ENCODE measurements at places on chromosomes 3 and 15.

DNA sequence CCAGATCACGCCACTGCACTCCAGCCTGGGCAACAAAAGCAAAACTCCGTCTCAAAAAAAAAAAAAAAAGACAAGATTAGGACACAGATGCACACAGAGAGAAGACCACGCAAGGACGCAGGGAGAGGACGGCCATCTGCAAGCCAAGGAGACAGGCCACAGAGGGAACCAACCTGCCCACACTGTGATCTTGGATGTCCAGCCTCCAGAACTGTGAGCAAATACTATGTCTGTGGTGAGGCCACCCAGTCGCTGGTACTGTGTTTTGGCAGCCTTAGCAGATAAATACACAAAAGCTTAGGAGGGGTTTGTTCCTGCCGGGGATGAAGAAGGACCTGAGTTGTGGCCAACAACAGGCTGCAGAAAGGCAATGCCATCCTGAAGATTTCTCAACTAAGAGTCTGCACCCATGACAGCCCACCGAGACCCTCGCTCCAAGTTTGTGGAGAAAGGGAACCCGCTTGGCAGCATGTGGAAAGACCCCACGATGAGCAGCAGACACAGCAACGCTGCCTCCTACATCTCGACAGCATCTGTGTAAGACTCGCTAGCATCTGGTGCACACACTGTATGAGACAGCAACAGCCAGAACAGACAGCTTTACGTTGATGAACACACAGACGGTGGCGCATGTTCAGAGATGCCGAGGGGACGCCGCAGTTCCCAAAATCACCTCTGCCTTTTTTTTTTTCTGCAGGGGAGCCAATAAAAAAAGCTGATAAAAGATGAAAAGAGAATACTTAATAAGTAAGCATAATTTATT lies 13.7 kb downstream of the CYFIP1 start:
- no peak for DNase-seq

GRCh38 chr3:107241217-107241616 lies 136.0 kb upstream of the CCDC54 start:
- no peak for DNase-seq

- DNase-seq: no peak
Observed at GRCh38 chr3:140153736-140154135, 218.8 kb downstream of the CLSTN2 start.

GRCh38 chr3:86708893-86709292 lies 282.1 kb downstream of the VGLL3 start:
- DNase-seq: no peak

GRCh38 chr3:111692593-111693552 lies 97.7 kb upstream of the ZBED2 start:
- DNase-seq: no peak

- no peak for DNase-seq
Observed at GRCh38 chr15:31840849-31841476, 189.4 kb upstream of the CHRNA7 start.

All from substantia nigra (tissue), 51 donors.